AG09309 (cell line): ENCODE measurements at places on chromosomes 2 and 18.

DNA sequence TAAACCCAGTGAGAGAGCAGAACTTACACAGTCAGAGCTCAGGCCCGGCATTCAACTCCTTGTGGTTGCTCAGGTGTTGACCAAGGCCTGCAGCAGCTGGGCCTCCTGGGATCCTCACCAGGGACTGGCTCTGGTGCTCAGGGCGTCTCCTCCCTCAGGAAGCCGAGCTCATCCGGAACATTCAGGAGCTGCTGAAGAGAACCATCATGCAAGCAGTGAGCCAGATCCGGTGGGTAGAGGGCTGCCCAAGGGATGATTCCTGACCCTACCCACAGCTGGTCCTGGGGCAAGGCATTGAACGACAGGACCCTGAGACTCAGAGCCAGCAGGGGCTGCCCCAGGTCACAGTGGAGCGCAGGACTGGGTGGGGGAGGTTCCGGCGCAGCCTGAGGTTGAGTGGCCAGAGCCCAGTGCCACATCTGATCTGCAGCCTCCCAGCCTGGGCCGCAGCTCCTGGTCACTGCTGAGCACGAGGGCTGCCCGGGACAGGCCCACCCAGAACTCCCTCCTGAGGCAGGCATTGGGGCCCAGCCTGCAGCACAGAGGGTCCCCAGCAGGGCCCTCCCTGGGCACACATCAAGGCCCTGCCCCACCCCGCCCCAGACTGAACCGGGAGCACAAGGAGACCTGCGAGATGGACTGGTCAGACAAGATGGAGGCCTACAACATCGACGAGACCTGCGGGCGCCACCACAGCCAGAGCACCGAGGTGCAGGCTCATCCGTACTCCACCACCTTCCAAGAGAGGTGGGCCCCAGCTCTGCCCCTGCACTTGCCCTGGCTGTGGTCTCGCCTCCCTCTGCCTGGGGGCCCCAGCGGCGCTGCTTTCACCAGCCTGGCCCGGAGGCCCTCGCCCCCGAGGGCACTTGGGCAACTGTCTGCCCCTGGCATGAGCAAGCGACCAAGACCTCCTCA, 2.4 kb downstream of the TEKT4 start:
- DNase-seq, result no peak

GRCh38 chr2:148603562-148603920, 41.0 kb upstream of the EPC2 start:
- no peak for DNase-seq

DNA sequence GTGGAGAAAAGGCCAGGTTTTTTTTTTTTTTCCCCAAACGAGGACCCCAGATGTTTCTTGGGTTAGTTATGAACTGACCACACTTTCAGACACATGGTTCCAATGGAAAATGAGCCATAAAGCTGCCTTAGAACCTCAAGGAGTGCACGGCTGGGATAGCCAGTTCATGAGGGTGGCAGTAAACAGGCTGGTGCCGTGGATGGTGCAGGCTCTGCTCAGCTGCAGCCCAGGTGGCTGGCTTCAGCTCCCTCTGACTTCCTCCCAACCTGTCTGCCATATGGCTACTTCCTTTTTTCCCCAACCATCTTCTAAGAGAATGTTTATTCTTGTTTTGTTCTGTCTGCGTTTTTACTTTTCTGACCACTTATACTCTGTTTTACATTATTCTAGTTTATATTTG, 109.8 kb upstream of the LMAN1 start:
- DNase-seq, result no peak

GRCh38 chr2:223431479-223431878, 170.7 kb downstream of the SCG2 start:
- no peak for DNase-seq

DNA sequence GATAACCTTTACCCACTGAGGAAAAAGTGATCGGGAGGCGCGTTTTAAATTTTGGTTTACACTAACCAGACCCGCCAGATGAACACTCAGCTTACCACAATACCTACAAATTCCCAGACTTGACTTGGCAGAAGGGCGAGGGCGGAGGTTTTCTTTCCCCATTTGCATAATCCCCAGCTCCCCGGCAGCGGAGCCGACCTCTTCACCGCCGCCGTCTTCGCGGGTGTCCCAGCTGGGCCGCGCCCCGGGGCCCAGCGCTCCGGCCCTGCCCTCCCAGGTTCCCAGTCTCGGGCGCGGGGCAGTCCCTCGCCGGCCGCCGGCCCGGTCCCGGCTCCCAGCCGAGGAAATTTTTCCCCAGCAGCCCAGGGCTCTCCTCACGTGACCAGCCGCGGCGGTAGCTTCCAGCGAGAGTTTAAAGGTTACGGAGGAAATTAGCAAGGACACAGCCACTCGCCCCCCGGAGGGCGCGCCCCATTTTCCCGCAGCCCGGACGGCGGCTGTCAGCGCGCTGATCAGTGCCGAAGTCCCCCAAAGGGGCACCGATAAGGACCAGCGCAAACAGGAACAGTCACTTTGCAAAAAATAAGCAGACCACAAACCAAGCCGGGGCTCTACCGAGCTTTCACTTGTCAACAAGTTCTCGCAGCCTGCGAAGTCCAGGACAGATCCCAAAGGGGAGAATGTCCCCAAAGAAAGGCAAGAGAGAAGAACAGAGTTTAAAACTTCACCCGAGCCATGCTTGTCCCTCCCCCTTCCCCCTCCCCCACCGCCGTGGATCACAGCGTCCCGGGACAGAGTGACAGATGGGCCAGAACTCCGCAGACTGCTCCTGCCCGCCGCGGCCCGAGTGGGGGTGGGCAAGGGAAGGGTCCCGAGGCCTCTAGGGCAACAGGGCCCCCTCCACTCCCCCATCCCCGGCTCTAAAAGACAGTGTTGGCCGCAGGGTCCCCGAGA, 1.3 kb upstream of the PRKCE start:
- DNase-seq, result no peak

GRCh38 chr2:154338352-154338967, 360.0 kb upstream of the KCNJ3 start:
- no peak for DNase-seq

GRCh38 chr2:232537079-232537478, 2.4 kb upstream of the CHRNG start:
- DNase-seq, result no peak

DNA sequence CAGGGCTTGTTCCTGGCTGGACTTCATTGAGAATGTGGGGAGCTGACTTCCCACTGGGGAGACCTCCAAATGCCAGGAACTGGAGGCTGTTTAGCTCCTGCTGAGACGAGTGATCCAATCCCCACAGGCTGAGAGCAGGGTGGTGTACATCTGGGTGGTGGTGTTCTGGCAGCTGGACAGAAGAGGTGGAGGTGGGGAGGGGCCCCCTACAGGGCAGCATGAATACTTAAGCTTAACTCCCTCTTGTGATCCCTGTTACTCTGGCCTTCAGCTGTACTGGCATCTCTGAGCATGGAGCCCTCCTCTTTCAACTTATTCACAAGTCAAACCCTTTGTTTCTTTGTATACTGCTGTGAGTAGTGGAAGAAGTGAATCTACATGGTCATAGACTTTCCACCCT, 167.8 kb upstream of the LYPD1 start:
- DNase-seq, result no peak

- DNase-seq, result no peak
Observed at GRCh38 chr2:28209261-28209691, 183.4 kb upstream of the FOSL2 start.

- DNase-seq, result peak; percentile 57
Observed at GRCh38 chr2:218733171-218734021, 22.8 kb downstream of the TTLL4 start.

DNA sequence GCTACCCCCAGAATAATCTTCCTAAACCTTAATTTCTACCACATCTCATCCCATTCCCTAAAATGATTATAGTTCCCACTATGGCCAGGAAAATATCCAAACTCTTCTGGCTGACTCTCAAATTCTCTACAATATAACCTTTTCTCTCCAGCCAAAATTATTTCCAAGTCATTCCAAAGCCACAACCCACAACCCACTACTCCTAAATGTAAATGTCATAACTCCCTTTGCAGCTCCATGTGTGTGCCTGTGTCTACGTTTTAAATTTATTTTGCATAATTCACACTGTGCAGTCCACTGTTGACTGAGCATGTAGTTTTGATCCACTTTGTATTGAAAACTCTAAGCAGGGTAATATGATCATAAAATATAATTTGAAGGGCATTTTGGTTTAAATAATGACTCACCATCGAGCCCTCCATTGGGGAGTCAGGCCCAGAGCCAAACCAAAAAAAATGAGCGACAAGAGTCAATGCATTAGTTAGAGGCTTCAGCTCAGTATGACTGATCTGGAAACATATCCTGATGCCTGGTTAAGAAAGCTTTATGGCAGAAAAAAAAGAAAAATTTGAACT, 171.0 kb downstream of the AFF3 start:
- no peak for DNase-seq

DNA sequence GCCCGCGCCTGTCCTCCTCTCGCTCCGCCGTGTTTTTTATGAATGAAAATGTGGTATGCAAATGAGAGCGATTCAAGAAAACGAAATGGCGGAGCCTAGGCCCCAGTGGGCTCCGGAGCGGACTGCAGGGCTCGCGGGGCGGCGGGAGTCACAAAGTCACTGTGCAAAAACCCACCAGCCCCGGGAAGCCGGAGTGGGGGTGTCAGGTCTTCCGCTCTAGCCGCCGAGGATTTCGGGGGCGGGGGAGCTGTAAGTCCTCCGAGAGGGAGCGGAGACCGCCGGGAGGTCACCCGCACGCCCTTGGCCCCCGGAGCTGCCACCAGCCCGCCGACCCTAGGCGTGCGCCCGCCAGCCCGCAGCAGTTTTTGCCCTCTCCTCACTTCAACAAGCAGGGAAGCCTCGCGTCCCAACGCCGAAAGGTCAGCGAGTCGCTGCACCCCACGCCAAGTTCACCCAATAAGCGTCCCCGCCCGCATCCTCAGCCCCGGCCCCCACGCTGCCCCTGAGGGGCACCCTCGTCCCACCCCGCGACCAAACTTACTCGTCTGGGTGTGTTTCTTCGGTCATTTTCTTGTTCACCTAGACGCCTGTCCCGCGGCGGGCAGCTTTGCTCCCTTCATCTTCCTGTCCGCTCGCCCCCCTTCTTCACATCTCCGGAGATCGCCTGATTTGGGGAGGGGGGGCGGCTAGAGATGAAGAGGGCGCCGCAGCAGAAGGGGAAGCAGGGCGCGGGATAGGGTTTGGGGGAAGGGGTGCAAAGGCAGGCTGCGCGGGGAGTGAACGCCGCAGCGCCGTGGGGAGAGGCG, 775 bp downstream of the SPRED2 start:
- no peak for DNase-seq

DNA sequence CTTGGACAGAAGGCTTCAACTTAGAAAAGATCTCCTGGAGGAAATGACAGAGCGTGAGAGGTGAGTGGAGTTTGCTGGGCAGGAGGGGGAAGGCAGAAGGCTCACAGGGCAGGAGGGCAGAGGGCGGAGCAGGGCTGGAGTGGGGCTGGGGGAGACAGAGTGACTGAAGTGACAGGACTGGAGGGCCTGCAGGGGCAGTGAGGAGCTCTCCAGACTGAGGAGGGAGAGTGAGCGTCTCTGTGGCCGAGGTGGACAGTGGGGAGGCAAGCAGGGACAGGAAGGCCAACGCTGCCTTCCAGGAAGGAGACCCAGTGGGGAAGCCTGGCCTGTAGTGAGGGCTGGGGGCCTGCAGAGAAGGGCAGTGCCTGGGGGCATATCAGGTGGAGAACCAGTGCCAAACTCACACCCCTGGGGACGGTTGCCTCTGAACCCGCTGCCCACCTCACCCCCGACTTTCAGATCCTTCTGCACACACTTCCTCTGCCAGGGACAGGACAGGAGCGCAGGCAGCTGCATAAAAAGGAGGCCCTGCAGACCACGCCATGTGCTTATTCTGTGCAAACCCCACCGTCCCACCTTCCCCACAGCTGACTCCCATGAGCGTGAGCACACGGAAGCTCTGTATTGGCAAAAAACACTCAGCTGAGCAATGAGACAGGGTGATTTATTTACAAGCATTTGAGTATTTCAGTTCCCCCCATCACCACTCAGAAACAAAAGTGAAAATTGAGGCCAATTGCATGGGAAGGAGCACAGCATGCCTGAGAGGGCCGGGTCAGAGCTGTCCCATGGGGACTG, 244.3 kb downstream of the FAM210A start:
- DNase-seq, result no peak

DNA sequence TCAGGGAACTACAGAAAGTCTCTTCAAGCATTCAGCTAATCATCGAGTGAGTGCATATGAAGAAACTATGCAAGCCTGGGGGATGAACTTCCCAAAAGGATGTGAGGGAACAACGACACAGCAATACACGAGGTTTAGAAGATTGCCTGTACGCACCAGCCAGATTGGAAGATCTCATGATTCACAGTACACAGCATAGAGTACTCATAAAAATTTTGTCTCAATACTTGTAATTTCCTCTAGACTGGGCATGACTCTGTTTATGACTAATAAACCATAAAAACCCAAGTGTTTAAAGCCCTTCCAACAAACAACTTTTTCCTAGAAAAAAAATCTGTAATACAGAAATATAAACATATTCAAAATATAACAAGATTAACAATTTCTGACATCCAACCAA, 279.7 kb downstream of the KCNJ3 start:
- DNase-seq, result no peak

DNA sequence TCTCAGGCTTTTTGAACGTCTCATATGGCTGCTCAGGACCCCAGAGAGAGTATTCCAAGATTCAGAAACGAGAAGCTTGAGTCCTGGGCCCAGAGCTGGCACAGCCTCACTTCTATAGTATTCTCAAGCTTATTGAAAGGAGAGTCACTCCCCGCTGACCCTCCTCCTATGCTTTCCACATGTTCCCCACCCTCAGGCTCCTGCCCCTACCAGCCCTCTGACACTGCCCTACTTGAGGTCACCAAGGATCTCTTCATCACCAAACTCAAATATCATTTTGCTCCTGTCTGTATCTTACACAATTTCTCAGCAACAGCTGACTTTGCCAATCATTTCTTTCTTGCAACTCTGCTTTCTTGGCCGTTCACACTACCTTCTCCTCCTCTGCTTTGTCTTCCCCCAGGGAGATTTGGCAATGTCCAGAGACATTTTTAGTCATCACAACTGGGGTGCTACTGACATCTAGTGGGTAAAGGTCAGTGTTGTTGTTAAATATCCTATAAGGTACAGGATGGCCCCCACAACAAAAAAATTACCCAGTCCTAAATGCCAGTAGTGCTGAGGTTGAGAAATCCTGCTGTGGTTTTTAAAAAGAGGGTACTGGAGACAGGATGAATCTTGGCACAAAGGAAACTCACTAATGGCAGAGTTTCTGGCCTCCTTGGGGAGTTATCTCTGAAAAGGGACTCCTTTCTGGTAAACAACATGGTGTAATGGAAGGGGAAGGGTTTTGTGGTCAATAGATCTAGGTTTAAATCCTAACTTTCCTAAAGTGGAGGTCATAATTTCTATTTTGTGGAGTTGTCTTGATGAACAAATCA, 26.9 kb upstream of the INSIG2 start:
- DNase-seq, result peak; percentile 74

GRCh38 chr2:10536569-10537133, 88.5 kb upstream of the ODC1 start:
- DNase-seq, result no peak

GRCh38 chr2:221529943-221530652, 42.0 kb downstream of the EPHA4 start:
- peak; percentile 66 for DNase-seq

- peak; percentile 85 for DNase-seq
Observed at GRCh38 chr18:32920796-32921787, 148.3 kb upstream of the KLHL14 start.
